H7 (cell line): ENCODE measurements at places on chromosomes 1 and 21. TPM values are rescaled to one million over a fixed set of nuclear protein-coding genes. Genes with fewer than 3 reads are reported as not detected.

- DNase-seq: peak; percentile 90
These were observed 510.3 kb downstream of the NPHP4 start for GRCh38 chr1:5481889-5482288.

Gene FCGR1A
- not detected in 2 replicates for total RNA-seq

GRCh38 chr1:203906932-203907331, 45.5 kb downstream of the SNRPE start:
- DNase-seq: no peak

Gene RXFP4
- not detected in 2 replicates for total RNA-seq

DNA sequence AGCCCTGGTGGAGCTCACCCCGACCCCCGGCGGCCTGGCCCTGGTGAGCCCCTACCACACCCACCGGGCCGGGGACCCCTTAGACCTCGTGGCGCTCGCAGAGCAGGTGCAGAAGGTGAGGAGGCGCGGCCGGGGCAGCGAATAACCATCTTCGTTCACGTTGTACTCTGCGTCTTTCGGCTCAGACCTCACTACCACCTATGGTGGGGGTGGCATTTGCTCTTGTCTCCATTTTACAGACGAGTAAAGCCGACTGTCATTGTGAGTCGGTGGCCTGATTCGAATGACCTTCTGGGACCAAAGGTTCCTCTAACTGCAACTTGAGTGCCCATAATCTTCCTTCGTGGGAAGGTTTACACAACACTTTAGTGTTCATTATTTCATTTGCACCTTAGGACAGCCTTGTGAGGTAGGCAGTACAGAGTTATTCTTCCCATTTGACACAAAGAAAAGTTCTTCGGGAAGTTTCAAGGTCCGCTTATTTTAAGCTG, 506 bp downstream of the C1orf50 start:
- DNase-seq: no peak

- no peak for DNase-seq
These were observed 14.2 kb downstream of the BSDC1 start for GRCh38 chr1:32380057-32380456.

- peak; percentile 87 for DNase-seq
These were observed 29.0 kb downstream of the PPFIA4 start for GRCh38 chr1:203055161-203055799.

GRCh38 chr1:108064255-108064654, 99.3 kb upstream of the VAV3 start:
- DNase-seq: no peak

- no peak for DNase-seq
These were observed 23.0 kb upstream of the SLC1A7 start for GRCh38 chr1:53165408-53165961.

- no peak for DNase-seq
These were observed 5.0 kb downstream of the CTPS1 start for GRCh38 chr1:40984531-40984930.

Gene SERTAD4
- total RNA-seq: 8.7 and 12.0 TPM in 2 replicates

GRCh38 chr1:84363019-84363418, 35.3 kb upstream of the DNASE2B start:
- DNase-seq: no peak

DNA sequence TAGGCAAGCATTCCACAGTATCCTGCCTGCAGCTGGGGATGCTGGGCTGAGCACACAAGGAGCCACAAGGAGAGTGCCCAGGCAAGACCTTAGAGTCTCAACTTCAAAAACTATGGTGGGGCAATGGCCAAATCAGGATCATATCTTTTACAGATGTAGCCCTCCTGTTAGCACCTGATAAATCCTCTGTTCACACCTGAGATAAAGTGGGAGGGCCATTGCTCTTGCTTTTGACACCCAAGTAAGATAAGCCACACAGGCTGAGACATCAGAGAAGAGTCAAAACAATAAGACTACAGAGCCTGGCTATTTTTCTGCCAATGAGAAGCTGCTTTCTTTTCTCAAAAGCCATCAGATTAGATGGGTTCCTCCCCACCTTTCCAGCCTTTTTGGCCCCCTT, 148.9 kb downstream of the AJAP1 start:
- DNase-seq: no peak

DNA sequence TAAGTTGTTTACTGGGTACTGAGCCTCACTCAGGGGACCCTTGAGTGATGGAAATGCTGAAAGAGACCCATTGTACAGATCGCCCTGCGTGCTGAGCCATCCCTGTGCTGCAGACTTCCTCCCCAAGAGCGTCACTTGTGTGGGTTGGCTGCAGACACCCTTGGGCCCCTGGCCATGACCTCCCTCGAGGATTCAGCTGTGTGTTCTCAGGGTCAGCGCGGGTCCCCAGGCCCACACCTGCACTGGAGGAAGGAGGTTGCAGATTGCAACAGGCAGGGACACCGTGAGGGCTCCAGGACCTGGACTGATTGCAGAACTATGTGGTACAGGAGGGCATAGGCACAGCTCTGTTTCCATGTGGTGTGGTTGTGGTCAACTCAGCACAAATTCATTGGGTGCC, 4.4 kb downstream of the SNAP47 start:
- no peak for DNase-seq

Gene CA6
- total RNA-seq: not detected in 2 replicates

Gene ETNK2
- total RNA-seq: 44.3 and 57.7 TPM in 2 replicates

Gene ALX3
- total RNA-seq: 0.35 TPM in 1 of 2 replicates, not detected in the other

DNA sequence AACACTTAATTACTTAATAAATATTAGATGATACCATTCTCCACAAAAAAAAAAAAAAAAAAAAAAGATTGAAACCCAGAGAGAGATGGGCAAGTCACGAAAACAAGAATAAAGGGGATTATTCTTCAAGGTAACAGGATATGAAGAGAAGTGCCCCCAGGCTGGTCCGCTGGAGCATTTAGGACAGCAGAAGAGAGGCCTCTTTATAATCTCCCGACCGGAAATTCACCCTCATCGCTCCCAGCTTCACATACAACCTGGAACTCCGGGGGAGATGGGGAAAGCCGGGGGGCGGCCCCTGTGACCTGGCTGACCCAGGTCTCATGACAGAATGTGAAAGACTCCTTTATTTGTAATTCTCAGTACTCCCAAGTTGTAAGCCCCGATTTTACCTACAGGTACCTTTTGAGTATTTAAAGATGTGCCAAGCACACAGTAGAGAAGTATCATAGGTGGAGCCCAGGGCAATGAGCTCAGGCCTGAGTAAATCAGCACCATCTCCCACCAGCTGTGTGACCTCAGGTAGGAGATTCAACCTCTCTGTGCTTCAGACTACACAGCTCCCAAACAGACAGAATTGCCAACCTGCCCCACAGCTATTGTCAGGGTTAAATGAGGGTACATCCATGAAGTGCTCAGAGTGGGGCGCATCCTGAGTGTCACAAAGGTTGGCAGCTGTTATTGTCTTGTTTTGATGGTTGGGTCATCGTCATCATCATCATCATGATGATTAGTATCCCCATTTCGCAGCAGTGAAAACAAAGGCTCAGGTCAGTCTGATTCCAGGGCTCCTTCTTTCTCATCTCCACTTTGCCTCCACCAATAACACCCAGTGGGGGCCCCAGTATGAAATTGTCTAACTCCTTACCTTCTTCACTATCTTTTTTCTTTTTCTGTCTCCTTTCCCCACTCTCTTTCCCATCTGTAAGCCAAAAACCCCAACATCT, 148.4 kb downstream of the PSMG1 start:
- DNase-seq: no peak

Gene VCAM1
- not detected in 2 replicates for total RNA-seq
